Ammon's horn (tissue), 1 donor: ENCODE measurements at places on chromosomes 11 and 22.

GRCh38 chr11:117731722-117732290 lies 65.2 kb downstream of the DSCAML1 start:
- no peak for DNase-seq

GRCh38 chr11:95514416-95515110 lies 275.0 kb downstream of the FAM76B start:
- DNase-seq: no peak

- peak; percentile 75 for DNase-seq
Observed at GRCh38 chr11:122202951-122203456, 87.0 kb upstream of the BLID start.

DNA sequence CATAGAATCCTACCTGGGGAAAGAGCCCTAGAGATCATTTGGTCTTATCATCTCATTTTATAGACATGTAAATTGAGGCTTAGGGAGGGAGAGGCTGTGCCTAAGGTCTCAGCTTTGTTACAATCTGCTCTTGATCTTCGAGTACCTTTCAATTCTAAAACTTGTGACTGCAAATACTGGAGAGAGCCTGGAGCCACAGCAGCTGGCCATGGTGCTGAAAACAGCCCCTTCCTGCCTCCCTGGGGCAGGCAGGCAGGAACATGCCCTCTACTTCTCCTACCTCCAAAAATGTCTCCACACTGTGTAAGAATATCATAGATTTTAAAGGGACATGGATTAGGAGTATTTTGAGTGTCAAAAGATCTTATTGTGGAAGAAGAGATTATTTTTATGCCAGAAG lies 52.2 kb downstream of the C22orf42 start:
- no peak for DNase-seq

DNA sequence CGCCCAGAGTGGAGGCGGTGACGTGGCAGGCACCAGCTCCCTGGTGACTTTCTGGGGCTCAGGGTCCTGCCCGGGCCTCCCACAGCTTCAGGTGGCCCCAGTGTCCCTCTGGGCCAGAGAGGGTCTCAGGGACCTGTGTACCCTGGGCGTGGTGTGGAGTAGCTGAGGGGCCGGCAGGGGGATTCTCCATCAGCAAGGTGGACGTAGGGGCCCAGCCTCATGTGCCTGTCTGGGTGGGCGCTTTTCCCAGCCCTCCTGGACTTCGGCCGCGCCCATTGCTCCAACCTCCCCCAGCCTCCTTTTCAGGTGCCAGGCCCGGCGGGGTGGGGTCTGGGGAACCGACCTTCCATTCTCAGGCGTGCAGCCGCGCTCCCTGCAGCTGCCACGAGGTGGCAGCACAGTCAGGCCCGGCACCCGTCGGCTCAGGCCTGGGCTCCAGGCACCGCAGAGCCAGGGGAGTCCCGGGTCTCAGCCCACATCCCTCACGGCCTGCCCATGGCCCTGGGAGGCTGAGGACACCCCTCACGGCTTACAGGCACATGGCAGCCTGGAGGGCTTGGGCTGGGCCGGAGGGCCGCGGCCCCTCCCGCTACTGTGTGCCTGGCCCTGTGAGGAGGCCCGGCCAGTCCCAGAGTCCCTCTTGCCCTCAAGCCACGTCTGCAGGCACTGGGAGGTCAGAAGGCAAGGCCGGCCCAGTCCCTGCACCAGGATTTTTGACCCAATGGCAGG lies 19.9 kb upstream of the MUC5B start:
- peak; percentile 62 for DNase-seq

DNA sequence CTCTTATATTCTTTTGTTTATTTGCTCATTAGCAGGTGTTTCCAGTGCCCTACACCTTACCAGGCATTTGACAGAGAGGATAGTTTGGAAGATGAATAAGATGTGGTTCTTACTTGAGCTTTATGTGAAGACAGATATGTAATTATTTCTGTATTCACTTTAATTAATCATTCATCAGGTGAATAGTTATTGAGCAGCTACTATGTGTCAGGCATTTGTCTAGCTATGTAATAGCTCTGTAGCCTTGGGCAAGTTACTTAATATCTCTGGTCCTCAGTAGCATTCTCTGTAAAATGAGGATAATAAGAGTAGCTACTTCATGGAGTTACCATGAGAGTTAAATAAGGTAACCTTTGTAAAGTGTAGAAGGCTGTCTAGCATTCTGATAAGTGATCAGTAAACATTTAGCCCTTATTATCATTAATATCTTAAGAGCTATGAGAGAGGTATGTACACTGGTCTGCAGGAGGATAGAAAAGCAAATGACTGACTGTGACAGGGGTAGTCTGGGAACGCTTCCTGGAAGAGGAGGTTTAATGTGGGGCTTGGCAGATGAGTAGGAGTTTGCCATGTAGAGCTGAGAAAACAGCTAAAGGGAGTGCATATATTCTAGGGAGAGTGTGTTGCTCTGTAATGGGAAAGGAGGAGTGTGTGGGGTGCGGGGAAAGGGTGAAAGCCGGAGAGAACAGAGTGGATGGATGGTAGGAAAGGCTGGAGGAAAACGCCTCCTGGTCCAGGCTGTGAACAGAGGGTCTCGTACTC lies 56.1 kb downstream of the MICAL2 start:
- DNase-seq: no peak

GRCh38 chr11:132315696-132316095 lies 945.3 kb downstream of the NTM start:
- DNase-seq: no peak

GRCh38 chr11:86415026-86415425 lies 40.3 kb downstream of the CCDC81 start:
- no peak for DNase-seq

DNA sequence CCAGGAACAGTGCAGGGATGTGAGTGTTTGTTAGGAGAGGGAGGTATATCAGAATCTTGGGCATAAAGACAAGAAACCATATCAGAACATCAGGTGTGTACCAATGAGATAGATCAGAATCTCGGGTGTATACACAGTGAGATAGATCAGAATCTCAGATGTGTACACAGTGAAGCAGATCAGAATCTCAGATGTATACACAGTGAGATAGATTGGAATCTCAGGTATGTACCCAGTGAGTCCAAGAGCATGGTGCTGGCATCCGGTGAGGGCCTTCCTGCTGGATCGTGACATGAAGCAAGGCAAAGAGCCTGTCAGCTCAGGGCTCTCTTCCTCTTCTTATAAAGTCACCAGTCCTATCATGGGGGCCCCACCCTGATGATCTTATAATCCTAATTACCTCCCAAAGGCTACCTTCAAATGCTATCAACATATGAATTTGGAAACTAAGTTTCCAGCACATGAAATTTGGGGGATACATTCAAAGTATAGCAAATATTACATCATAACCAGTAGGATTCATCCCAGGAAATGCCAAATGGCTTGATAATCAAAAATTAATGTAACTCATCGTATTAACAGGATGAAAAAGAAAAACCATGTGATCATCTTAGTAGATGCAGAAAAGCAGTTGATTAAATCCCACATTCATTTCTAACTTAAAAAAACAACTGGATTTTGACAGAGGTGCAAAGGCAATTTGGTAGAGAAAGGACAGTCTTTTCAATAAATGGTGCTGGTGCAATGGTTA lies 28.6 kb downstream of the PPARA start:
- DNase-seq: no peak

GRCh38 chr22:47654922-47655491 lies 892.6 kb downstream of the TBC1D22A start:
- no peak for DNase-seq

- no peak for DNase-seq
Observed at GRCh38 chr22:22196018-22196533, 48.5 kb upstream of the VPREB1 start.

DNA sequence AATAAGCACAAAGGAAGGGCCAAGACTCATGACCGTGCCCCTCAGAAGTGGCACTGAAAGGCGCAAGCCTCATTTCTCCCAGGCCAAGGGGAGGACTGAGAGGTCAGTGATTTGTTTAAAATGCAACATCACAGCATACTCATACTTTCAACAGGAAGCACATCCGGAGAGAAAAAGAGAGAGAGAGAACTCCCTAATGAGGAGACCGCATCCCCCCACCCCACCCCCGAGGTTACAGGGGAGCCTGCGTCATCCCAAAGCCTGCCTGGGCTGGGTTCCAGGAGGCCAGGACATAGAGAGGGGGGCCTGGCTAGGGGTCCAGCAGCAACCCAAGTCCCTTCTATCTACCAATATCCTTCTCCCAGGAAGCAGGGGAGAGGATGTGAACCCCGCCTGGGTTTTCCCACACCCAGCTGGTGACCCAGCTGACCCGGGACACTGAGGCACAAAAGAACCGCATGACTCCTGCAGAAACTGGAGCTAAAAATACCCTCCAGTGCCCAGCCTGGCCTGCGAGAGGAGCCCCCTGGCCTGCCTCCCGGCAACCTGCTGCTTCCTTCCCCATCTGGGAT lies 3.8 kb downstream of the CSNK1E start:
- no peak for DNase-seq

- DNase-seq: no peak
Observed at GRCh38 chr11:35563484-35564244, 38.2 kb upstream of the PAMR1 start.

DNA sequence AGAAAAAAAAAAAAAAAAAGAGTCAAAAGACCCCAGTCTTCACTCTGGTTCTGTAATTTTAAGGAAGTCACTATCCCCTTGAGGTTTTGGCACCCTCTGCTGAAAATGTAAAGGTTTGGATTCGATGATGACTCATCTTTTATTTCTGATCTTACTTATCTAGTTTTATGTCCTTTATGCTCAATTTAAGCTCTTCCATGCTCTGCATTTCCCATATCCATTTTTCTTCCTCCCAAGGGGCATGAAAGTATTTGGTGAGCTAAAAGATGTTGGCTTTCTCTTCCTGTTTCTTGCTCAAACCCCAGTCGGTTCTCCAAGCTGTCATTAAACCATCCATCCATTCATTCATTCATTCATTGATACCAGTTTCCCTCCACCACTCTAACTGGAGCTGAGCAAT lies 61.0 kb upstream of the CDON start:
- DNase-seq: no peak

DNA sequence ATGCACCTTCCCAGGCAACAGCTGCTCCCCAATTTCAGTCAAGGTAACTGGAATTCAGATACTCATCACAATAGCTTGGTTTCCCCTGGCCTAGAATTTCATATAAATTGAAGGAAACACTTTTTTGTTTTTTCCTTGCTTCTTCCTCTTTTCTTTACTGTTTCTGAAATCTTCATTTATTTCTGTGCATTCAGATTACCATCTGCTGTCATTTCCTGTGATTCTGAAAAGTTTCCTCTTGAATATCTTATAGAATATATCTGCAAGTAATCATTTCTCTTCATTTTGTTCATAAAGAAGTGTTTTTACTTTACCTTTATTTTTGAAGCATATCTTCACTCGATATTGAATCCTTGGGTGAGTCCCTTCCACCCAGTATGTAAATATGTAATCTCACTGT lies 85.3 kb downstream of the GAB4 start:
- DNase-seq: no peak

- no peak for DNase-seq
Observed at GRCh38 chr22:35394810-35395563, 5.0 kb upstream of the MCM5 start.

- no peak for DNase-seq
Observed at GRCh38 chr11:19072464-19072863, 11.9 kb upstream of the MRGPRX2 start.

DNA sequence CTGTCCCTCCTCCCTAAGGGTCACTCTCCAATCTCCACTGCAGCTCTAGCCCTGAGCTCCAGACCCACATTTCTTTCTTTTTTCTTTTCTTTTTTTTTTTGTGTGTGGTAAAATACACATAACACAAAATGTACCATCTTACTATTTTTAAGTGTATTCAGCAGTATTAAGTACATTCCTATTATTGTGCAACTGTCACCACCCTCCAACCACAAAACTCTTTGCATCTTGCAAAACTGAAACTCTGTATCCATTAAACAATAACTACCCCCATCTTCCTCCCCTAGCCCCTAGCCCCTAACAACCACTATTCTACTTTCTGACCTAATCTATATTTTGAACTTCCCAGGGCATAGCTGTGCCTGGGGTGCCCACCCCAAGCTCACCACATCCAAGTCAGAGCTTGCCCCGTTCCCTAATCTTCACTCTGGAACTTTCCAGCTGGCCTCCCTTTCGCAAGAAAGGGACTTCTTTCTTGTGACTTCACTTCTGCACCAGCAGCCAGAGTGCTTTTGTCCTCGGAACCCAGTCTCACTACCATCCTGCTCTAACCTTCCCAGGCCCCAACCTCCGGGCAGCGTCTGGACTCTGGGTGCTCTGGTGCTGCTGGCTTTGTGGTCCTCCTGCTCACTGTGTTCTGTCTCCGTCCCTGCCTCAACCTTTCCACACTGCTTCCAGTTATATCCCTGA lies 30.7 kb downstream of the PARVG start:
- DNase-seq: no peak

- DNase-seq: no peak
Observed at GRCh38 chr11:85379066-85379465, 248.1 kb downstream of the DLG2 start.

DNA sequence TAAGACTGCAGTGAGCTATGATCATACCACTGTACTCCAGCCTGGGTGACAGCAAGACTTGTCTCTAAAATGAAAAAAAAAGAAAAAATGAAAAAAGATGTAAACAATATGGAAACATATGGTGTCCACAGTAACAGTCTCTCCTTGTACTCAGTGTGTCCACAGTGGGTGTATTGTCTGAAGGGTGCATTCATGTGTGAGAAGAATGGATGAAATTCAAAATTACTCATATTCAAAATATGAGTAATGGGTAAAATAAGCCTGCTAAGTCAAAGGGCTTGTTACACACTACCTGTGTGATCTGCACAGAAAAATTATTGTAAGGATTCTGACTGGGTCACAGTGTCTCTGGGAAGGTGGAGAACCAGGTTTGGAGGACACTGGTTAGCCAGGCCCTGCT lies 26.9 kb downstream of the PPFIA1 start:
- DNase-seq: no peak

DNA sequence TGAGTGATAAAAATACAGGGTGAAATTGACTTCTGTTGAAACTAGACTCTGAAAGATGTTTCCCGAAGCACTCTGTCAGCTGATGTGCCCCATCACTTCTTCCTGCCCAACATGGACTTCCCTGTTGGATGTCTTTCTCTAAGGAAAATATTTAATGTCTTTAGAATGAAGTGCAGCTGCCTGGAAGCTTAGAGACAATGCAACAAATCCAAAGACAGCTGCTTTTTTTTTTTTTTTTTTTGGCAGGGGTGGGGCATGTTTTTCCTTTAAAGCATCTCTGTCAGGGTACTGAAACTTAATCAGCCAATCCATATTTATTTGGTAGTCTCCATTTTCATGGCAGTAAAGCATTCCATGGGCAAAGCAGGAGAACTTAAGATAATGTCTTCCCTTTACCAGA lies 5.9 kb downstream of the JAM3 start:
- no peak for DNase-seq

GRCh38 chr22:50311606-50312351 lies 4.3 kb upstream of the PLXNB2 start:
- DNase-seq: no peak

DNA sequence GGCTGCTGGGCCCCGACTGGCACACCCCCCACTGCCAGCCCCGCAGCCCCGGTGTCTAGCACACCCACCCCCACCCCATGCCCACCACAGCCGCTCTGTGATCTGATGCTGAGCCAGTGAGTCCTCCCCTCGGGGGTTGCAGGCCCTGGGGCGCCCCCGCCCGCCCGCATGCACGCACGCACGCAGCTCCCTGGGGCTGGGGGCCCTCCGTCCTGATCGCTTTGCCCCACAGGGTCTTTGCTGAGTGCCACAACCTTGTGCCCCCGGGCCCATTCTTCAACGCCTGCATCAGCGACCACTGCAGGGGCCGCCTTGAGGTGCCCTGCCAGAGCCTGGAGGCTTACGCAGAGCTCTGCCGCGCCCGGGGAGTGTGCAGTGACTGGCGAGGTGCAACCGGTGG lies 32.3 kb downstream of the MUC5B start:
- no peak for DNase-seq
